ENCODE measurements at places on chromosomes 6 and 20.
A peak's percentile ranks its signal among the peaks of the same experiment; 100 is the strongest.

DNA sequence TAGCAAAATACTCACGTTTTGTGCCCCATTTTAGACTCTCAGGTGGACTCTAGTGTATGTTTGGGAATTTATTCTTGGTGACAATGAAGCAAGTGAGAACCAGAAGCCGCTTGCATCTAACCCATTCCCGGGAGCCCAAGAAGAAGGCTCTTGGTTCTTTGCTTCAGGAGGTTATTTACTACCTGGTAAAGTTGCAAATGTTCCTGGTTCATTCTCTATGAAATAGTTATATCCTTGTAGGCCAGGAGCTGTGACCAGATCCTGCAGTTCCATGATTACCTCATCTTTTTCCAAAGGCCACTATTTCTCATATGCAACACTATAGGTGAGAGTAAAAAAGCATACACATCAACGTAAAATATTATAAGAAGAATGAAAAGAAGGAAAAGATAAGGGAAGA lies 60.9 kb upstream of the FABP7 start:
- no peak for DNase-seq

DNA sequence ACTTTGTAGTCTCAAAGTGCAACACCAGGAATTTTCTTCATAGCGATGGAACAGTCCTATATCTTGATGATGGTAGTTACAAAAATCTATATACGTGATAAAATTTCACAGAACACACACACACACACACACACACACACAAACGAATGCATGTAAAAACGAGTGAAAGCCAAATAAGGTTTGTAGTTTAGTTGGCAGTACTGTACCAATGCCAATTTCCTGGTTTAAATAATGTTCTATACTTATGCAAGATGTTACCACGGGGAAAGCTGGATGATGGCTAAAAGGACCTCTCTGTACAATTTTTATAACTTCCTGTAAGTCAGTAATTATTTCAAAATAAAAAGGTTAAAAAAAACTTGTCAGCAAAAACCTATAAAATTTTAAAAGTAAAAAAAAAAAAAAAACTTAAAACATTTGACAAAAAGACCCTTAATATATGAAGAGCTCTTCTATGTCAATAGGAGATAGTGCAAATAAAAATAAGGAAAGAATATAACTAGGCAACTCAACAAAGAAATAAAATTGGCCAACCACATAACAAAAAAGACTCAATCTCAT lies 37.6 kb downstream of the PDSS2 start:
- DNase-seq, result no peak

DNA sequence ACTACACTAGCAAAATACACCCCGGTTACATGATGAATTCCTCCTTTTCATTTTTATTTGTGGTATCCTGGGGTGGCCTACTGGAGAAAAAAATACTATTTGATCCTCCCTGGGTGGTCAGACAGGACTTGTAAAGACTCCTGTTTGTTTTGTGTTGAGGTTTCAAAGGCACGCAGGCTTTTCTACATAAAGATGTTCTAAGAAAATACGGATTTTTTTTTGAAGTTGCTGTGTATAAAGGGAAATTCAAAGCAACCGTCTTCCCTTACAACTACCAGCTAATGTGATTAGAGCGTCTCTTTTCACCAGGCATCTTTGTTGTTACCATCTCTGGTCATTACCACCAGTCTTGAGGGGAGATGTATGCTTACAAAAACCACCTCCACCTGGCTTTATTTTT lies 187.1 kb downstream of the SOX4 start:
- no peak for DNase-seq

- DNase-seq, result no peak
Observed at GRCh38 chr6:1029141-1029540, 282.8 kb upstream of the FOXQ1 start.

- peak; percentile 35 for DNase-seq
Observed at GRCh38 chr20:62668441-62669027, 26.2 kb downstream of the SLCO4A1 start.
